Erythroblast (primary cell): ENCODE measurements at places on chromosomes 7 and 10.

DNA sequence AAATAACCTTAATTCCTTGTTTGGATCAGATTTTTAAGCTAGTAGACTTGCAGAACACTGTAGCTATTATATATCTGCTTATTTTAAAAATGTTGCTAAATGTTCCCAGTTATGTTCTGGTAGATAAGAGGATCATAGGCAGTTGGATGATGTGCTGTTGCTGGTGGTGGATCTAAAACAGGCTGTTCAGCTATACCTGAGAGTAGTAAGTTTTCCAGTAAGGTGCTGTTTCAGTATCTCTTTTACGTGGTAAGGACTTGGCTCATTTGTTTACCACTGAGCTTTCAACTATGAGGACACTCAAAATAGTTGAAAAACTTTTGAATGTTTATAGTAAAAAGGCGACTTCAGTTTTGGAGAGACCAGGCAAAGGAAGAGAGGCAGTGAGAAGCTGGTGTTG, 180.9 kb downstream of the CDK14 start:
- no peak for DNase-seq

DNA sequence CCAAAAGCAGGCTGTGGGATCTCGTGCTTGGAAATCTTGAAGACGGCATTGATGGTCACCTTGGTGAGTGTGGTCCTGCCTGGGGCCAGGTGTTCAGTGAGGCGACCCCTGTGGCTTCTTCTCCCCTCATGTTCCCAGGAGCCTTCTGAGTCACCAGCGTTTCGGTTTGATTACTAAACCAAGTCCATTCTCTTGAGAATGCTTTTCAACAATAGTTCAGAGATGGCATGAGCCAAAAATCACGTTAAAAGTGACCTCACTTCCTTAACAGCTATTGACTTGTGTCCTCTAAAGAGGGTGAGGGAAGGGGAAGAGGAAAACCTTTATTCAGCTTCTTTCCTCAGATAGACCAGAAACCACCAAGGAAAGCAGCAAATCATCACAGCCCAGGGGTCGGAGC, 315.2 kb downstream of the GATA3 start:
- no peak for DNase-seq

GRCh38 chr10:47257396-47258120, 42.4 kb upstream of the GDF10 start:
- no peak for DNase-seq

GRCh38 chr10:55242544-55242943, 441.5 kb upstream of the PCDH15 start:
- DNase-seq = no peak

DNA sequence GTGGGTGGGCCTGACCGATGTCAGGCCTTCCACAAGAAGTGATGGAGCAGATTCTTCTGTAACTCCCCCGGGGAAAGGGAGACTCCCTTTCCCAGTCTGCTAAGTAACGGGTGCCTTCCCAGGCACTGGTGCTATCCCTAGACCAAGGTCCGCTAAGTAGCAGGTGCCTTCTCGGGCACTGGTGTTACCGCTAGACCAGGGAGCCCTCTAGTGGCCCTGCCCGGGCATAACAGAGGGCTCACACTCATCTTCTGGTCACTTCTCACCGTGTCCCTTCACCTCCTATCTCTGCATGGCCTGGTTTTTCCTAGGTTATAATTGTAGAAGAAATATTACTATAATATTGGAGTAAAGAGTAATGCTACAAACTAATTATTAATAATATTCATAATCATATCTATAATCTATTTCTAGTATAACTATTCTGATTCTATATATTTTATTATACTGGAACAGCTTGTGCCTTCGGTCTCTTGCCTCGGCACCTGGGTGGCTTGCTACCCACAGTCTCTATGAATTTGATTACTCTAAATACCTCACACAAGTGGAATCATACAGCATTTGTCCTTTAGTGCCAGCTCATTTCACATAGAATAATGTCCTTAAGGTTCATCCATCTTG, 1378.7 kb downstream of the XPNPEP1 start:
- DNase-seq = peak; percentile 68

GRCh38 chr7:1752771-1753563, 82.9 kb downstream of the ELFN1 start:
- DNase-seq = no peak

GRCh38 chr7:150898475-150899011, 46.2 kb downstream of the AOC1 start:
- peak; percentile 79 for DNase-seq

DNA sequence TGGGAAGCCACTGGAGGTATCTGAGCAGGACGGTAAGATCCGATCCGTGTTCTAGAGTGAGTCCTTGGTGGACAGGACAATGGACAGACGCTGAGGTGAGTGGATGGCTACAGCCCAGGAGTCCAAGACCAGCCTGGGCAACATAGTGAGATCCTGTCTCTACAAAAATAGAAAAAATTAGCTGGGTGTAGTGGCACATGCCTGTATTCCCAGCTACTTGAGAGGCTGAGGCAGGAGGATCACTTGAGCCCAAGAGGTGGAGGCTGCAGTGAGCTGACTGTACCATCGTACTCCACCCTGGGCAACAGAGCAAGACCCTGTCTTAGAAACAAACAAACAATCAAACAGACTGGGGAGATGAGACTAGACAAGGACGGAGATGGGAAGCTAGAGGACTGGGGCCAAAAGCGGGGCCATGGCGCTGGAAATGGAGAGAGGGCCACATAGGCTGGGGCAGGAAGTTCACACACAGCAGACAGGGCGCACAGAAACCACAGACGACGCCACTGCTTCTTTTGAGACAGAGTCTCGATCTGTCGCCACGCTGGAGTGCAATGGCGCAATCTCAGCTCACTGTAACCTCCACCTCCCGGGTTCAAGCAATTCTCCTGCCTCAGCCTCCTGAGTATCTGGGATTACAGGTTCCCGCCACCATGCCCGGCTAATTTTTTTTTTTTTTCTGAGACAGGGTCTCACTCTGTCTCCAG, 24.7 kb downstream of the DAGLB start:
- no peak for DNase-seq

DNA sequence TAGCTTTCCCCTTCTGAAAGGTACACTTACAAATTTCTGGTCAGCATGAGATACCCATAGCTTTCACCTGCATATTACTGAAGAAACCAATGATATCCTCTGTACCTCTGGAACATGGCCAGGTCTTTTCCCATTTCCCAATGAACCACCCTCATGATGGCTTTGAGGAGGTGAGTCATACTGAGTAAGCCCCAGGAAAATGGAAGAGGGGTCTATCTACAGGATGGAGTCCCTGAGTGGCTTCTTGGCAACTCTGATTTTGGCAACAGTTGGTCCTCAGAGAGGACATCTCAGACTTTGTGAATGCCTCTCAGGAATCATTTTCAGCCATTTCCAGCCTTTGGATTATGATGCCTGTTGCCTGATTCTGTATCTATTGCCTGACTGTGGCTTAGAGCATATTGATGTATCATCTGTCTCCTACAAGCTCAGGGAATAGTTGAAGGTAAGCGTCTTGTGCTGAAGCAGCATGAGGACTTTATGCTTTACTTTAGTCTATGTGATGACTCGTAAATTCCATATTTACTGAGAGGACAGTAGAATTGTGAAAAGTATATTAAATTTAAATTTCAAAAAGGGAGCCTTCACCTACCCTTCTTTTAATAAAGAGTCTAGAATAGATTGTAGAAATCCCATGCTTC, 84.7 kb upstream of the DKK1 start:
- no peak for DNase-seq

GRCh38 chr7:44151956-44152355, 10.8 kb upstream of the MYL7 start:
- DNase-seq = no peak

- no peak for DNase-seq
Observed at GRCh38 chr10:75400771-75401568, 594 bp downstream of the ZNF503 start.

- DNase-seq = no peak
Observed at GRCh38 chr10:6621536-6621935, 41.5 kb upstream of the PRKCQ start.

GRCh38 chr7:45649560-45650346, 75.6 kb downstream of the ADCY1 start:
- DNase-seq = no peak

- no peak for DNase-seq
Observed at GRCh38 chr10:4191894-4192293, 406.9 kb upstream of the KLF6 start.

DNA sequence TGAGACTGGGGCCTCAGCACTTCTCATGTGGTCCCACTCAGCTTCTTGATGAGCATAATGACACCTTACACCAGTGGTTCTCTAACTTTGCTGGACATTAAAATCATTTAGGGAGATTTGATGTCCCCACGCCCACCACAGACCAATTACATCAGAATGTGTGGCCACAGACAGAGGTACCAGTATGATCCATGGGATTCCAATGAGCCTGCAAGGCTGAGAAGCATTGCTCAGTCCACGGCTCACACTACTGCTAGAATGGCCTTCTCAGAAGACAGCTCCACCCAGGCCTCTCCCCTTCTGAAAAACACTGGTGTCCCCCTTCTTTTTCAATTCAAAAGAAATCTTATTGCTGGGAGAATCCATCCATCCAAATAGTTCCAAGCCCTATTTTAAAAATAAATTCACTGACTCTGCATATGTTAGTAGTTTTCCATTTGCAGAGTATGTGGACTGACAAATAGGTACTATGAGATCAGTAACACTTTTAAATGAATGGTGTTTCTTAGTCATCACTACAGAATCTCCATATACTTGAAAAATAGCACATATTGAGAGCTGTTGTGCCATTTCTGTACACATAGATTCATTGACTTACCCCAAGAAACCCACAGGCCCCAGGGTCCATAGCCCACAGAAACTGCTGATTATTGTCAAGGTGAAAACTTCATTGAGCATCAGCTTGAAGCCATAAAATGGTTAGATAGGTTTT, 34.5 kb upstream of the TECTB start:
- no peak for DNase-seq

DNA sequence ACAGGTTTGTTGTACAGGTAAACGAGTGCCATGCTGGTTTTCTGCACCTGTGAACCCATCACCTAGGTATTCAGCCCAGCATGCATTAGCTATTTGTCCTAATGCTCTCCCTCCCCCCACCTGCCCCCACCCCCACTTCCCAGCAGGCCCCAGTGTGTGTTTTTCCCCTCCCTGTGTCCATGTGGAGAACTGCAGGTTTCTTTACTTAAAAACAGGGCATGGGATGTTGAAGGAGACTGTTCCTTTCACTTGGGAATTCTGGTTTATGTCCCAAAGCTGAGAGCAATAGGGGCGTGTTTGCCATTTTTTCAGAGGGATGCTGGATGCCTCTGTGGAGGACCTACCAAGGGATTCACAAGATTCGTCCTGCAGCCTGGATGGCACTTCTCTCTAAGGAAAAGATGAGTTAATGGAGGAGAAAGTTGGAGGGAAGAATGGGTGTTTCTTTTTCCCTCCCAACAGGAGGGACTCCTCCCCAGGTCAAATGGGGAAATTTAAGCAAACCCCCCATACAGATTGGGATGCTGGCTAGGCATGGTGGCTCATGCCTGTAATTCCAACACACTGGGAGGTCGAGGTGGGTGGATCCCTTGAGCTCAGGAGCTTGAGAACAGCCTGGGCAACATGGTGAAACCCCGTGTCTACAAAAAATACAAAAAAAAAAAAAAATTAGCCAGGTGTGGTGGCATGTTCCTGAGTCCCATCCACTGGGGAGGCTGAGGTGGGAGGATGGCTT, 136.0 kb downstream of the GALNT17 start:
- DNase-seq = no peak

DNA sequence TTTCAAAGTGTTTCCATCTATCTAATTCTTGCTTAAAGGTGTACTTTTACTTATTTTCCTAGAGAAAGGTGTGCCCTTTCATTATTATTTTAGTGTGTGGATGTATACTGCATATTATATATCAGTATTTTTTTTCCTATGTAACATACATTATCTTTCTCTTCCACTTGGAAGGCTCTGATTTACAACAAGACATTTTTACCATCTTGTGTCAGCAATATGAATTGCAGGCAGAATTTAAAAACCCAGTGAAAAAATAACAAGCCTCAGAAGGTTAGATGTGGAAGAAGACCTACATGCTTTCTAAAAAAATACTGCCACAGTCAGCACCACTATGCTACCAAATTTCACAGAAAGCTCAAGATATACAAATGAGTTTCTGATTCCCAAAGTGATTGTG, 327.7 kb upstream of the STEAP1 start:
- no peak for DNase-seq

GRCh38 chr10:33381451-33382215, 47.2 kb upstream of the NRP1 start:
- DNase-seq = no peak

GRCh38 chr7:41287559-41288335, 415.1 kb downstream of the INHBA start:
- DNase-seq = no peak

- no peak for DNase-seq
Observed at GRCh38 chr7:85060696-85061095, 126.2 kb downstream of the SEMA3D start.

- DNase-seq = no peak
Observed at GRCh38 chr7:130926001-130926691, 192.1 kb upstream of the KLF14 start.

DNA sequence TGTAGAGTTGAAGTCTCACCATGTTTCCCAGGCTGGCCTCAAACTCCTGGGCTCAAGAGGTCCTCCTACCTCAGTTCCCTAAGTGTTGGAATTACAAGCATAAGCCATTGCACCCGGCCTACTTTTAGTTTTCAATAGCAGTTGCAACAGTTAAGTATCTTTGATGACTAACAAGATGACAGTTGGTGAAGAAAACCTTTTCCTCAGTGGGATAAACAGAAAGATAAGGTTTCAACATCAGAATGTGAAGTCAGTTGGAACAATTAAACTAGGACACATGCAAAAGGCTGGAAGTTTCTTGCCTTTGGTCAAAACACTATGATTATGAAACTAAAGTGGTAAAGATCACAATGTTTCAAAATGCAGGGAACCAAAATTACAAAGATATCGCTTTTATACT, 169.2 kb downstream of the ZNF438 start:
- no peak for DNase-seq

GRCh38 chr10:121179006-121179405, 327.8 kb downstream of the WDR11 start:
- no peak for DNase-seq

DNA sequence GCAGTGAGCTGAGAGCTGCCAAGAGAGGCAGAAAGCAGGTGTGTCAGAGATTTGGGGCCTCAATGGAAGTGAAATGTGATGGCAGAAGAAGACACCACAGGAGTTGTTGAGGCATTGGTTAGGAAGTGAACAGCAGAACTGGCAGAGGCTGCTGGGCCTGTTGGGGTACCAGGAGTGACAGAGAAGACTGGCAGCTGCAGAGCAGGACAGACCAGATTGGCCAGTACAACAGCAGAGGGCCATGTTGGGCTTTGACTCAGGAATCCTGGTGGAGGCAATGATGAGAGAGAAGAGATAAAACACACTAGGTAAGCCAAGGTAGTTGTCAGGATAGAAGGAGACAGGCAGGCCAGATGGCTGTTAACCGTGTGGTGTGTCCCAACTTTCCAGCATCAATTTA, 19.9 kb upstream of the HERPUD2 start:
- DNase-seq = no peak

- DNase-seq = no peak
Observed at GRCh38 chr7:1542841-1543747, 12.6 kb downstream of the MAFK start.

- DNase-seq = no peak
Observed at GRCh38 chr10:100654782-100655325, 90.5 kb upstream of the PAX2 start.

- no peak for DNase-seq
Observed at GRCh38 chr7:121085922-121086321, 97.4 kb downstream of the CPED1 start.
